ENCODE measurements at places on chromosomes 12 and 14.

- peak; percentile 46 for DNase-seq
Observed at GRCh38 chr12:121334513-121335343, 17.5 kb downstream of the ANAPC5 start.

GRCh38 chr14:55254581-55254980 lies 16.6 kb upstream of the FBXO34 start:
- no peak for DNase-seq

- no peak for DNase-seq
Observed at GRCh38 chr12:43282106-43282505, 269.9 kb downstream of the ADAMTS20 start.

- DNase-seq = peak; percentile 25
Observed at GRCh38 chr12:1488908-1489381, 105.4 kb downstream of the FBXL14 start.

DNA sequence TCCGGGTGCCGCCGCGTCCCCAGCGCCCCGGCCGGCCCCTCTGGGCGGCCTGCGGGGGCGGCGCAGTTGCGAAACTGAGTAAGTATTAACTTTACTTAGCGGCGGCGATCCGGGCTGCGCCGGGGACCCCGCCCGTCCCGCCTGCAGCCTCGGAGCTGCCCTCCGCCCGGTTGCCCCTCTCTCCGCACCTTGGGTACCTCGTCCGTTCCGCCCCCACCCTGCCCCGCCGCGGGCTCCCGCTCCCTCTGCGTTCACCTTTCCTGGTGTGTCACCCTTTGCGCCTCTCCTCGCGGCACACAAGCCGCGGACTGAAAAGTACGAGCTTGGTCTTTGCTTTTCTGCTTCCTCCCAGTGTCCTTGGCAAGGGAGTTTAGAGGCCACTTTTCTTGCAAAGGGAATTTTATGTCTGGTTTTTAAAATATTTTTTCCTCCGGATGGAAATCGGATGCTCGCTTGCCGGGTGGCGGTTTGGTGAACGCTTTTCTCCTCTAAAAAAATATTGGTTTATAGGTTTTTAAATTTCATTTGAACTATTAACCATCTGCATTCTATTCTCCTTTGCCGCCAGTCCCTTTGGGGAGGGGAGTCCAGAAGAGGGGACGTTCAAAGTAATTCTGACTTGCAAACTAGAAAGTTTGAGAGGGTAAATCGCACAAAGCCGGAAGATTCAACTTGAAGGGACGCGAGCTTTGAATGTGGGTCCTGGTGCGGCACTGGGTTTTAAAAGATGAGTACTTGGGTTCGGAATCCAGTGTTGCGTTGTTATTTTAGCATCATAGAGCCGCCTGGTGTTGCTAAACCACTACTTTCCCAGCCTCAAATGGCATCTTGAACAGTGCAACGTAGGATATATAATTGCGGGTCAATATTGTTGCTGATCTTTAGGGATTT lies 834 bp downstream of the RASSF8 start:
- no peak for DNase-seq

GRCh38 chr14:96514694-96515093 lies 12.5 kb downstream of the PAPOLA start:
- DNase-seq = no peak

DNA sequence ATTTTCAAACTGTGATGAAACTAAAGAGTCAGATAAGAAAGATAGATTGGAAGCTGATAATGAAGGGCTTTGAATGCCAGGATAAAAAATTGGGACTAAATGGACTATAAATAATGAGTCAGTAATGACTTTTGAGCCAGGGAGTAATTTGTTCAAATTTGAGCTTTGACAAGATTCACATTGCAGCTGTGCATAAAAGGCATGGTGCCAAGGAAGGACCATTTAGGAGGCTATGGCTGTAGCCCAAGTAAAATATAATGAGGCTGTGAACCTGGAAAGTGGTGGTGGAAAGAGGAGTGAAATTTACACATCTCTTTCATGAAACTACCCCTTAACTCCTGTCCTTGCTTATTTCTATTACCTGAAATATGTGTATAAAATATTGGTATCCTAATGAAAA lies 218.5 kb downstream of the SLC6A15 start:
- no peak for DNase-seq

DNA sequence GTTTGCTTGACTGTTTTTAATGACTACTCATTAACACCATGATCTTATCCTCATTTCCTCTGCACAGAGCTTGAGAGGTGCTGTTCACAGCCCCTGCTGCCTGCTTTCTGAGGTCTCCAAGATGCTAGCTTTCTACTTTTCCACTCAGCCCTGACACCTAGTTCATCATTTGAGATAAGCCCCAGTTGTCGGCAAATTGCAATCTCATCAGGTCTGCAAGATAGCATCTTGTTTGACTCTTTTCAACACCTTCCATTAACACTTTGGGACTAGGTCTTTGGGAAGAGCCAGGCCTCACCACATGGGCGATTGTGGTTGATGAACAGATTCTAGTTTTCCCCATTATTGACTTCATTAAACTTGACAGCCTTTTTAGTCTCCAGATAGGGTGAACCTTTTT lies 904.8 kb downstream of the DIO2 start:
- no peak for DNase-seq

DNA sequence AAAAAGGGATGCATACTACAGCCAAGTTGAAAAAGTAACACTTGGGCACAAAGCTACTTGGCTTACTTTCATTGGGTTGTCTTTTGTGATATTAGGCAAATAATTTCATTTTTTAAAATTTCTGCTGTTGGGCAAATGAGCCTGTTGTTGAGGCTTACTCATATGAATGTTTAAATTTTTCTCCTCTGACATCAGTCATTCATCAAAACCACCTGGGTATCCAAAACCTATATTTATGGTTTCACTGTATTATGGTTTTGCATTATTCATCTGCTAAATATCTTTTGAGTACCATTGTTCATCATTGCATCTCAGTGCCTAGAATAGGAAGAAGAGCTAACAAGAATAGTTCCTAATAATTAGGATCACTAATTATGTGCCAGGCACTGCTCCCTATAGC lies 28.1 kb downstream of the DYRK2 start:
- DNase-seq = no peak

DNA sequence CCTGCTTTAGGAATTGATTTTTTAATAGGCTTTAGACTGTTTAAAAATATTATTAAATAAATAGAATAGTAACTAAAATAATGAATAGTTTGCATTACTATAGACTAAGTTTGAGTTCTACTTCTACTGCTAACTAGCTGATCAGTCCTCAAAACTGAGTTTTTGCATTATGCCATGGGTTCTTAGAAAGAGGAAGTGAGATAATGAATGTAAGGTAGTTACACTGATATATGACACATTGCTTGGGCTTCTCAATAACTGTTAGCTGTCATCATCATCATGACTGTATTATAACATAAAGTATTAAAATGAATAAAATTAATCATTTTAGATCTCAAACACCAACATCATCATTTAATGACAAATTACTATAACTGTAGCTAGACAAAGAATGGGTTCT lies 949.7 kb downstream of the TRHDE start:
- DNase-seq = no peak

- DNase-seq = no peak
Observed at GRCh38 chr14:32018391-32019092, 58.6 kb upstream of the ARHGAP5 start.

GRCh38 chr12:9753498-9753897 lies 7.2 kb downstream of the CD69 start:
- no peak for DNase-seq

DNA sequence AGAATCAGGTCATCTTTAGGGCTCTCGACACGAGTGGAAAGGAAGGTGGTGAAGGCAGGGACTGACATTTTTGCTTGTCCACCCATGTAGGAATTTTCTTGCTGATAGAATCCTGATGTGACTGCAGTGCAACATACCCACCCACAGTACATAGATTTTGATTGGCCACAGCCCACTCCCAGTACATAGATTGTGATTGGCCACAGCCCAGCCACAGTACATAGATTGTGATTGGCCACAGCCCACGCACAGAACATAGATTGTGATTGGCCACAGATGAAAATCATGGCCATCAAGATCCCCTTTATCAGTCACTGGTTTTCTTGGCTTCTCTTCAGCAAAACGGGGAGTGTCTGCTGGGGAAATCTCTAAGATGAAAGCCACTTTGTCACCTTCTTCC lies 1041.5 kb downstream of the AACS start:
- no peak for DNase-seq

DNA sequence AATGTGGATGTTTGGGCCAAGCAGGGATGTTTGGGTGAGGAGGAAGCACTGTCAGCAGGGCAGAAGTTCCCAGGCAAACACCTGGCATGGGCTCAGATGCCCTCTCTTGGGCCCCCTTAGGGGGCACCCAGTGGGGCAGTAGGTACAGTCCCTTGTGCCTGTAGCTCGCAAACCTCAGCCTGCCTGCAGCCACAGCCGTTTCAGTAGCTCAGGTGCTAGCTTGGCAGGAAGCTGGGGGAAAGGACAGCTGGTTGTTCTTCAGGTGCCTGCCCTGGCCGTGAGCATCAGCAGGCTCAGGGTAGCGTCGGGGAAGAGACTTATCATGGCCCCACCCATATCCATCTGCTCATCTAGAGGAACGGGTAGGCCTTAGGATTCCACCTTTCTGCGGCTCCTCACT lies 67.5 kb downstream of the B4GALNT3 start:
- DNase-seq = no peak

DNA sequence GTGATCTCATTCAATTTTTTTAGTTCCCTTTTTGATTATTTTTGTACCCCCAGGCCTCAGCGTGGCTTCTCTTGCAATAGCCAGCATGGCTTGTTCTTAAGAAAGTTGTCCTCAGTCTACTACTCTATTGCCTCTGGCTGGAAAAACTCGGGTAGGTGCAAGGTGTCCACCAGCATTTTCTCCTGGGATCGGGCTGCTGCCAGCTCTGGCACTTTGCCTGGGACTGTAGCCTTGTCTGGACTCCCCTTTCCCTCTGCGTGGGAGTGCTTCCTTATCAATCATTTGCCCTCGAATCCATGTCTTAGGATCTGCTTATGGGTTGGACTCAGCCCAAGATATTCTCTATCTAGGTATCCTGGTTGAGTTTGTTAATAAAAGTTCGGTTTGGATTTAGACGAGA lies 773.4 kb downstream of the DIO2 start:
- DNase-seq = no peak

GRCh38 chr12:117444781-117445180 lies 83.4 kb upstream of the NOS1 start:
- DNase-seq = no peak

GRCh38 chr12:572532-572899 lies 90.7 kb downstream of the NINJ2 start:
- DNase-seq = no peak

DNA sequence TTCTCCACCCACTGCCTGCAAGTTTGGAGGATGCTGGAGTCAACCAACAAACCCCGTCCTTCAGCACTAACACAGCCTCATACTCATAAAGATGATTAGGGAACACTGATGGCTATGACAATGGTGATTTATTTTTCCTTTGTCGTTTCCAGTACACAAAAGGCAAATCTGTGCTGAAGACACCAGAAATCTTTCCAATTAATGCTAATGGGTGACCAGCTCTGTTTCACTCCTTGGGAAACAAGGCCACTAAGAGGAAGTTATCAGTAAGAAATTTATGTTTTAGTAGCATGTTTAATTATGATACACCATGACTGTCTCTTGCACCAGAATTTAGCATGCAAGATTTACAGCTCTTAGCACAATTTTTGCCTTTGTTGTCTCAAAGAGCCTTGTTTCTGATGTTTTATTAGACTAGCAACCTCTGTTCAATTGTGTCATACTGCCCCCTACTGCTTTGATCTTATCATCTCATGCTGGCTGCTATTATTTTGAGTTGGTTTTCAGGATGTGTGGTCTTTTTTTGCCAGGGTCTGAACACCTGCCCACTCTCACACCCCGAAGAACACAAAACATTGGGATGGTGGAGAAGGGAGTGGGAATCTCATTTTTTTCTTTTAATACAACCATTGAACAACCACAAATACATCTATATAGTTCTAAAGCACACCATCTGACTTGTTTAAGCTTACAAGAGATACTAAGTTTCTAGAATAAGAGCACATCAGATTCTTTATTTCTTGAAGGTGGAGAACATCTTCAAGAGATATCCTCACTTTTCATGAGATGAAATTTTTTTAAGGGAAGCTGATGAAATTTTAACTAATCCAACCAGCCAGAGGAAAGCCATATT lies 160.9 kb downstream of the SPTSSA start:
- no peak for DNase-seq

DNA sequence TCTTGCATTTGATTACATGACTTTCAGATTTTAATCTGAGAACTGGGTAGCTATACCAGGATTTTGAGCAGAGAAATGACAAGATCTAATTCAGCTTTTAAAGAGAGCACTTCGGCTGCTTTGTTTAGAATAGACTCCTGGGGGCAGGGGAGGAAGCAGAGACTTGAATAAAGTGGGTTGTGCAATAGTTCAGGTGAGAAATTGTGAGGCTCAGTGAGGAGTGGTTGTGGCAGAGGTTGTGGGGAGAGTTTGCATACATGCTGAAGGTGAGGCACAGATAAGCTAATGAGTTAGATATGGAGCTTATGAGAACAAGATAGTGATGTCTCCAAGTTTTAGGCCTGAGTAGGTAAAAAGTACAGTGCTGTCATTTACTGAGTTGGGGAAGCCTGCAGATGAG lies 281.4 kb downstream of the FLRT2 start:
- DNase-seq = no peak

DNA sequence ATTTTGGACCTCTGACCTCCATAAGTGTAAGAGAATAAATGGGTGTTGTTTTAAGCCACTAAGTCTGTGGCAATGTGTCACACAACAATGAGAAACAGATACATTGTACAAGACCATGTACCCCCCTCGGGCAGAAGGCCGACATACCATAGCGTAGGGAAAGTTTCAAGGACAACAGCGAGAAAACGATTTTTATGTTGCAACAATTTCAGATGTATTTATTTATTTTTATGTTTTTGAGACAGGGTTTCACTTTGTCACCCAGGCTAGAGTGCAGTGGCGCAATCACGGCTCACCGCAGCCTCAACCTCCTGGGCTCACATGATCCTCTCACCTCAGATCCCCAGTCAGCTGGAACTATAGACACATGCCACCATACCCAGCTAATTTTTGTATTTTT lies 136.4 kb upstream of the NCOR2 start:
- no peak for DNase-seq

DNA sequence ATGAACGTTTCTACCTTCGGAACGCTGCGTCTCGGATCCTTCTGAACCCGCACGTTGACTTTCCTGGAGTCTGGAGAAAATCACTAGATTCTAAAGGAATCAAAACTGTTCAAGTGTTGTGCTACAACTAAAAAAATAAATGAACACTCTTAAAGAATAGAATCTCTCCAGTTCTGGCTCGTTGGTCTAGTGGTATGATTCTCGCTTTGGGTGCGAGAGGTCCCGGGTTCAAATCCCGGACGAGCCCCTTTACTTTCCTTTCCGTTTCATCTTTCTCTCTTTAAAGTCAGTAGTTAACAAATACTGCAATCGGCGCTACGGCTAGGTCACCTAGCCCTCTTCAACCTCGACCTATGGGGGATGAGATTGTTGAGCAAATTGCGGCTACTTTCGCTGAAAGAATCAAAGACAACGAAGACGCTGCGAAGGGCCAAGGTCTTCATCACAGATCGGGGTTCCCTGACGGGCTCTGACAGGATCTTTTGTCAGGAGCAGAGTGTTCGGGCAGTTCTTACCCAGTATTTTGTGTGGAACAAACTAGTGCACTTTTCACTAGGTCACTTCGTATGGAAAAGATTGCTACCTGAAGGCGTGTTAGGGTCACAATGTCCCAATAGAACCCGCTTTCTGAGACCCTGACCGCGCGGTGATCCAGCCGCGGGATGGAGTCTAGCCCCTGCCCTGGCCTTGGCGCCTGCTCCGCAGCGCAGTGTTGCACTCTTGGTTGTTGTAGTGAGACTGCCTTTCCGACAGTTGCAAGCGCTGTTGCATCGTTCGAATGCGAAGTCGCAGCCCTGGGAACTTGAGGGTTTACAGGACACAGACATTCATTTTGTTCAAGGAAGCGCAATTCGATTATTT lies 8.4 kb downstream of the OR6S1 start:
- peak; percentile 65 for DNase-seq

GRCh38 chr12:90015228-90015627 lies 306.6 kb upstream of the ATP2B1 start:
- no peak for DNase-seq
